ENCODE measurements at places on chromosomes 5 and 9. TPM values are rescaled to one million over a fixed set of nuclear protein-coding genes. Genes with fewer than 3 reads are reported as not detected.

PHF24 gene
- total RNA-seq: 0.74 TPM

PCDHGA1 gene
- under 0.01 TPM for total RNA-seq

KCNT1 gene
- total RNA-seq: not detected

UIMC1 gene
- 15.0 TPM for total RNA-seq

BASP1 gene
- 196 TPM for total RNA-seq

IDNK gene
- total RNA-seq: 3.0 TPM

TIMD4 gene
- not detected for total RNA-seq

OLFM1 gene
- total RNA-seq: 0.17 TPM

DBH gene
- not detected for total RNA-seq

IL17B gene
- not detected for total RNA-seq

PCDHA6 gene
- total RNA-seq: not detected

ZFP2 gene
- total RNA-seq: 0.67 TPM

SH3GL2 gene
- total RNA-seq: 0.34 TPM

CAMK2A gene
- 0.45 TPM for total RNA-seq

ZNF366 gene
- not detected for total RNA-seq

CDK7 gene
- 35.3 TPM for total RNA-seq

ARL14EPL gene
- not detected for total RNA-seq

ADCY2 gene
- not detected for total RNA-seq

ENTPD8 gene
- not detected for total RNA-seq

OGN gene
- 0.17 TPM for total RNA-seq

SOHLH1 gene
- not detected for total RNA-seq

PAXX gene
- total RNA-seq: 32.9 TPM
